ENCODE measurements at places on chromosomes 16 and 17.
A peak's percentile ranks its signal among the peaks of the same experiment; 100 is the strongest.

DNA sequence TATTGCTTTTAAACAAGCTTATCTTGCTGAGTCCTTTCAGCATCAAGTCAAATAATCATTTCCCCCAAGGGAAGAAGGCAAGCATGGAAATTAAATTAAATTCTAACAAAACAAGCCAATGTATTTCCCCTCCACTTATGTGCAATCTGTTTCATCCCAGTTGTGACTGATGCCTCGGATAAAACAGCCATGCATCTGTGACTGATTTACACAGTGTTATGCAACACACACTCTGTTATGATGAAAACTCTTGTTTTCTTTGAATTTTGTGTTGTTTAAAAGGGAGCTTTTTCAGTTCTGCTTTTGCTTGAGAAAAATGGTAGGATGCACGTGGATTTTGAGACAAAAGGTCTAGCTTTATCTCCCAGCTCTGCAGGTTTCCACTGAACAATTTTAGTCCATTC is 32.6 kb downstream of the TMEM100 start:
- no peak for DNase-seq

GRCh38 chr17:75561927-75562603 is 25.5 kb upstream of the MYO15B start:
- no peak for DNase-seq

DNA sequence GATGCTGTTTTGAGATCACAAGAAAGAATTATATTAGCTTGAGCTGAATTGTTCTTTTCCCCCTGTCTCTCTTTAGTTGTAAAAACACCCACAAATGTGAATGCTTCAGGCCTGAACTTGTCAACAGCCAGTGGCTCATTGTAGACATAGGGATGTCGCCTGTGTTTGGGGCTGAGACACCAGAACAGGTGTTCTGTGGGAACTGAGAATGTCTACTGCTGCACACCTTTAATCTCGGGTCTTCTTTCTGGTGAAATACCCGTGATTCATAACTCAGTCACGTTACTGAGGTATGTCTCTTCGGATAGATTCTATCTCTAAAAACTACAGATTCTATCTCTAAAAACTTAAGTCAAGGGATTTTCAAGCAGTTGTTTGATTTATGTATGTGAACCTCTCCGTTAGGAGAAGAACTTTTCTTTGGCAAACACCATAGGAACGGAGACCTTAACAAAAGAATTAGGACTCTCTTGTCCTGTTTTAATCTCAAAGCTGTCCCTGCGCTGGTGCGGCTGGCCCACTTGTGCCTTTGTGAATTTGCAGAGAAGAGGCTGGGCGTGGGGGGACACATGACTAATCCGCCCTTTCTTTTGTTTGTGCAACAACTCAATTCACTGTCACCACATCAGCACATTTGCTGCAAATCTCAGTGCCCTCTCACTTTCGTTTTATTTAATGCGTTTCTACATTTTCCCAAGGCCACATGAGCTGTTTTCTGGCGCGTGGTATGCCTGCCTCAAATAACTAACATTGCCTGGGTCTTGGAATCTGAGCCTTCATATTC is 643.0 kb downstream of the MAF start:
- no peak for DNase-seq

DNA sequence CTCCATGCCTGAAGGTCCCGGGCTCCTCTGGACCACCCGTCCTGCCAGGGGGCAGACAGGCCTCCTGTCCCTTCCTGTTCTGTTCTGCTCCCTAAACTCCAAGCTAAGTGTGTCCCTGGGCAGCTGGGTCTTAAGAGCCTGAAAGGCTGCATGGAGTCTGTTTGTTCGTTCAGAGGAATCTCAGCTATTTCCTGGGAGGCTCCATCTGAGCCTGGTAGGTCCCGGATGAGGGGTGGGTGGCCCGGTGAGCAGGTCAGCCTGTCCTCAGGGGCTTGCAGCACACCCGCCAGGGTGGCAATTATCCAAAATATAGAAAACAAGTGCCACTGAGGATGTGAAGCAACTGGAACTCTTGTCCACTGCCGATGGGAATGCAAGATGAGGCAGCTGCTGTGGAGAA is 12.6 kb downstream of the ACTG1 start:
- no peak for DNase-seq

DNA sequence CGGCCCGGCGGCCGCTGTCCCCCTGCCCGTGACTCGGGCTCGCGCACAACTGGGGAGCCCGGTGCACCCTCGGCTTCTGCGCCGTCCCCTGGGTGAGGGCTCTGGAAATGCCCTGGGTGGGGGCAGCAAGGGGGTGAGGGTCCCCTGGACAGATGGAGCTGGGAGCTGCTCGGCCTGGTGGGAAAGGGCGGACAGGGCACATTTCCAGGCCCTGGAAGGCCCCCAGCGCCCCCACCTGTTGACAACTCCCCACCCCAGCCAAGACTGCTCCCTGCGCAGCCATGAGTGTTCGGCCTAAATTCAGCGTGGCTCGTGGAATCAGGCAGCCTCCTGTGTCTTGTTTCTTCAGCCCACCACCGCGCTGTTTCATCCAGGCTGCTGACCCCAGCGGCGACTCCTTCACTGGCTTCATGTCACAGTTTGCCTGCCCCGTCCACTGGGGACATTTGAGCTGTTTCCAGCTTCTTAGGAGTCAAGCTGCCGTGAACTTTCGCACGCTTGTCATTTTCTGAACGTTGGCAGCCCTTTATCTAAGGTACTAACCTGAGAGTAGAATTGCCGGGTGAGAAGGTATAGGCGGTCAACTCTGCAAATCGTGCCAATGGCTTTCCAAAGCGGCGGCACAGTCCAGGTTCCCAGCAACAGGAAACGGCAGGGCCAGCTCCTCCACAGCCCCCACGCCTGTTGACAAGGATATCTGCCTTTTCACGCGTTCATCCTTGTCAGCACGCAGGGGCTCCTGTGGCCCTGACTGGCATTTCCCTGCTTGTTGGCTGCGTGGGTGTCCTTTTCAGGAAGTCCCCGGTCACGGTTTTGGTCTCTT is 895 bp downstream of the UTS2R start:
- no peak for DNase-seq

GRCh38 chr16:2596747-2597559 is 59.1 kb downstream of the PDPK1 start:
- no peak for DNase-seq

DNA sequence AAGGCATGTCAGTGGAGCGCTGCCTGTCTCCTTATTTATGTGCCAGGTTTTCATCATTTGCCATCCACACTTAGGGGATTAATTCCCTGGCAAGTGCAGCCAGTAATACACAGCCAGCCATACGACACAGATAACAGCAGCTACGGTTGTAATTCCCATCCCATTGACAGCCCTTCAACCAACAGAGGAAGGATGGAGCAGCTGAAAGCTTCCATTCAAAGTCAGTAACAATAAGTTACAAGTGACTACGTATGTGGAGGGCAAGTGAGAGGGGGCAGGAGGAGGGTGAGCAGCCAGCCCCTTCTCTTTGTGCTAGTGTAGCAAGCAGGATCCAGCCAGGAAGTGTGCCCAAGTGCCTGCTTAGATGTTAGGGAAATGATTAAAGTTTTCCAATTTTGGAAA is 53.8 kb upstream of the LYRM9 start:
- no peak for DNase-seq

DNA sequence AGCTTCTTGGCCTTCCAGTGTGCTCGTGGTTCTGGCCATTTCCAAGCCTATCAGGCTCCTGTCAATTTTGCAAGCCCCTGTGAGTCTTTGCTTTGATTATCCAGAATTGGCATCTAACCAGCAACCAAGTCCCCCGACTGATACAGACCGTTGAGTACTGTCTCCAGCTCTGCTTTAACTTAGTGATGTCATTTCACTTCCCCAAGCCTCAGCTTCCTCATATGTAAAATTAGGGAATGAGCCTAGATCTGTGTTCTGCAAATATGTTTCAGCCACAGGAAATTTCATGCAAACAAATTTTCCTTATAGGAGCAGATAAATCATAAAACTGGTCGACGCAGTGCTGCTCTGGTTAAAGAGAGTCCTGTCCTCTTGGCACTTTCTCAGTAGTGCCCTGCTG is 60.1 kb upstream of the WSB1 start:
- no peak for DNase-seq

DNA sequence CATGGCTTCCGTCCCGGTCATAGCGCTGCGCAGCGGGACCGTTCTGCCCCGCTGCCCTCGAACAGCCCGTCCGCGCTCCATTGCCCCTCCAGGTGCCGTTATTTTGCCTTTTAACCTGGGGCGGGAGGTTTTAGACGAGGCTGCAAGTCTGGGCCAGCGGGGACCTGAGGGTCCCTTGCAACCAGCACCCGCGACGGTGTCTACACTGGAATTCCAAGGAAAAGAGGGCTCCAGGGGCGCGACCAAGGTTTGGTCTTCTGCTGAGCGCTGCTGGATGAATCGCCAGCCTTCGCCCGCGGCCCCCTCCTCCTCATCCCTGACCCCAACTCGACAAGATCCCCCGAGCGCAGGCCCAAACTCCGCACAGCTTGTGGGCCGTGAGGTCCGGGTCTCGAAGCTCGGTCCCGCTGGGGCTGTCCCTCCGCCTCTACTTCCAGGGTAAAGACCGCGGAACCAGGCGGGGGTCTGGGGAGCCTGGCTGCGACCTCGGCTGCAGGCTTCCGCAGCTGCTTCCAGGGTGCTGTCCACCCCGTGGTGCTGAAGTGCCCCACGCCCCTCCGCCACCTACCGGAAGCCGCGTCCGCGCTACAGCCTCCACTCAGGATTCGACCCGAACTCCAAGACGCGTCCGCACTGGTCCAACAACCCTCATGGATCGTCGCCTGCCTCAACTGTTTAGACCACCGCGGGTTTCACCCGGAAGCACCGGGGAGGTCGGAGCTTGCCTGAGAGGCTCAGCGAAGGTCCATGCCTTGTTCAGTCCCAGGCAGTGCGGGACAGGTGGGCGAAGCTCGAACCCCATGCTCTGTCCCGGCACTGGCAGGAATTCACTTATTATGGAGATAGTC is 10.1 kb upstream of the CA4 start:
- peak; percentile 49 for DNase-seq

GRCh38 chr17:66790501-66791061 is 44.3 kb upstream of the CACNG5 start:
- DNase-seq: no peak

DNA sequence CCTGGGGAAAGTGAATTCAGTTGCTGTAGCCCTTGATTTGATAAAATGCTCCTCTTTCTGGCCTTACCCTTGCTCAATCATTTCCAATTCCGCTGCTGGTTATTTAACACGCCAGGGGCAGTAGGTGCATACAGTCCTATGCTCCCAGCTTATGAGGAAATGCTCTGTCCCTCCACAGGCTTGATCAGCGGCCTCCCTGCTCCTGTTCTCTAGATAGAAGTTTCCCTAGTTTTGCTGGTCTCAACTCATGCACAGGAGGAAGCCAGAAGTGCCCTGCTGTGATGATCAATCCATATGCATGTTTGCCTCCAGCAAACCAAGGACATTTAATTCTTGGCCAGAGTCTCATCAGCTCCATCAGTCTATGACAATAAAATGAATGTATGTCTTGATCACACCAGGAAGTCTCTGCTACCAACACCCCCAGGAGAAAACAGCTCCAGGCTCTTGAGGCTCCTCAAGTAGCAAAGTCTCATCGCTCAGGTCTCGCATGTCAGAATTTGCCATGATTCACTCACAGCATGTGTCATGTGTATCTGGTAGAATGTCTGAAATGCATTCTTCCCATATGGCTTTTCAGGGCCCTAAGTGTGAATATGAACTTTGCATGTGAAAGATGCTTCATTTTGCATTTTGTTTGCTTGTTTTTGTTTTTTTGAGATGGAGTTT is 208.9 kb downstream of the CDH13 start:
- no peak for DNase-seq

GRCh38 chr17:37702598-37702997 is 42.3 kb downstream of the HNF1B start:
- DNase-seq: no peak

All from stimulated activated CD8-positive, alpha-beta memory T cell treated with anti-CD3 and anti-CD28 coated beads, Interleukin-4, amount 100 ng/mL, for 24 hours (primary cell).